NCI-H460 (cell line): ENCODE measurements at places on chromosomes 6 and 20.

GRCh38 chr20:48153523-48153922, 368.2 kb upstream of the SULF2 start:
- no peak for DNase-seq

GRCh38 chr6:87907521-87907920, 140.1 kb upstream of the SPACA1 start:
- no peak for DNase-seq

DNA sequence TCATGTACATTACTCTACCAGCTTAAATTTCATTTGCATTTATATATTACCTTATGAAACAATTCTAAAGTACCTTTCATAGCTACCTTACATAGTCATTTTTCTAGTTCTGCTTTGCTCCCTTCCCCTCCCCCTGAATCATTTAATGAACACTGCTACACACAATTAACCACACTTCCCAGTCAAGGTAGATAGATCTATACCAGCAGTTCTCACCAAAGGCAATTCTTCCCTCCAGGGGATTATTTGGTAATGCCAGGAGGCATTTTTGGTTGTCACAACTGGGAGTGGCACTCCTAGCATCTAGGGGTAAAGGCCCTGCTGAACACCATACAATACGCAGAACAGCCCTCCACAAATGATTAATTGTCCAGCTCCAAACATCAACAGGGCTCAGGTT, 143.9 kb upstream of the SHLD1 start:
- no peak for DNase-seq

GRCh38 chr6:49668083-49668511, 31.5 kb upstream of the RHAG start:
- no peak for DNase-seq

GRCh38 chr6:35757456-35758123, 18.8 kb upstream of the CLPSL2 start:
- peak; percentile 26 for DNase-seq

DNA sequence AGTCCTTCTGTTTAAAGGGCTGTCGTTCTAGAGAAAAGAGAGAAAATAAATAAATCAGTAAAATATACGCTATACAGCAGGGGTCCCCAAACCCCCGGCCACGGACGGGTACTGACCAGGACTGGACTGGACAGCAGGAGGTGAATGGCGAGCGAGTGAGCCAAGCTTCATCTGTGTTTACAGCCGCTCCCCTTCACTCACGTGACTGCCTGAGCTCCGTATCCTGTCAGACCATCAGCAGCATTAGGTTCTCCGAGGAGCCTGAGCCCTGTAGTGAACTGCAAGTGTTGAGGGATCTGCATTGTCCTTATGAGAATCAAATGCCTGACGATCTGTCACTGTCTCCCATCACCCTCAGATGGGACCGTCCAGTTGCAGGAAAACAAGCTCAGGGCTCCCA, 76.5 kb downstream of the ZNF217 start:
- DNase-seq, result peak; percentile 6

DNA sequence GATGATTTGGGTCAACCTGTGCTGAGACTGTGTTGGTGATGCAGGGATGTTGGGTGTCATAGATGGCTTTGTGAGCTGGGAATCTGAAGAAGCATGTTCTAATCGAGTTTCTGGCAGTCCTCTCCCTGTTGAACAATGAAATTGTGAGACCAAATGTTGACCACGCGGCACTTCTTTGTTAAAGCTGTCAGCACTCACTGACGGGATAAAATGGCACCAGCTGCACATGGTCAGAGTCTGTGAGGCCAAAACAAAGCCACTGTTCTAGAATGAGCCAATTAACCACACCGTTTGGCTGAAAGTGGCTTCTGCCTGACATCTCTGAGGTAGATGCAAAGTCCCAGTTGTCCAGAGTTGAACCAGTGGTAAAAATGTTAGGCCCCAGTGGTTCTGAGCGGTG, 562.2 kb downstream of the KIF16B start:
- no peak for DNase-seq

- DNase-seq, result no peak
These were observed 68.1 kb downstream of the LRRC1 start for GRCh38 chr6:53862662-53863462.

GRCh38 chr6:52347818-52348217, 14.1 kb upstream of the PAQR8 start:
- no peak for DNase-seq

DNA sequence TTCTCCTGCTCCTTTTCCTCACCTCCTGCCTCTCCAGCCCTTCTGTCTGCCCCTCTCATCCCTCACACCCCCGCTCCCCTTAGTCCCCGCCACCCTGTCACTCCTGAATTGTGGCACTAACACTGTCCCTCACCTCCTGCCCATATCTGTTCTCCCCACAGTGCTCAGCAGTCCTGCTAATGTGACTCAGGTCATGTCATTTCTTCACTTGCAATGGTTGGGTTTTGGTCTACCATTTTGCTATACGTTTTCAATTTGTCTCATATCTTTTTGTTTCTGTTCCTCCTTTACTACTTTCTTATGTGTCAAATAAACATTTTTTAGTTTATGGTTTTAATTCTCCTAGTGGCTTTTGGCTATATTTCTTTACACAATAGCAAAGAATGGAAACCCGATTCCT, 1.3 kb upstream of the HLA-B start:
- no peak for DNase-seq

- peak; percentile 96 for DNase-seq
These were observed at the start of gene SPEF1 for GRCh38 chr20:3781153-3781910. TSS of gene SPEF1 (minus strand) at chr20:3781448. CDS start at chr20:3781287, 161 bp downstream.

DNA sequence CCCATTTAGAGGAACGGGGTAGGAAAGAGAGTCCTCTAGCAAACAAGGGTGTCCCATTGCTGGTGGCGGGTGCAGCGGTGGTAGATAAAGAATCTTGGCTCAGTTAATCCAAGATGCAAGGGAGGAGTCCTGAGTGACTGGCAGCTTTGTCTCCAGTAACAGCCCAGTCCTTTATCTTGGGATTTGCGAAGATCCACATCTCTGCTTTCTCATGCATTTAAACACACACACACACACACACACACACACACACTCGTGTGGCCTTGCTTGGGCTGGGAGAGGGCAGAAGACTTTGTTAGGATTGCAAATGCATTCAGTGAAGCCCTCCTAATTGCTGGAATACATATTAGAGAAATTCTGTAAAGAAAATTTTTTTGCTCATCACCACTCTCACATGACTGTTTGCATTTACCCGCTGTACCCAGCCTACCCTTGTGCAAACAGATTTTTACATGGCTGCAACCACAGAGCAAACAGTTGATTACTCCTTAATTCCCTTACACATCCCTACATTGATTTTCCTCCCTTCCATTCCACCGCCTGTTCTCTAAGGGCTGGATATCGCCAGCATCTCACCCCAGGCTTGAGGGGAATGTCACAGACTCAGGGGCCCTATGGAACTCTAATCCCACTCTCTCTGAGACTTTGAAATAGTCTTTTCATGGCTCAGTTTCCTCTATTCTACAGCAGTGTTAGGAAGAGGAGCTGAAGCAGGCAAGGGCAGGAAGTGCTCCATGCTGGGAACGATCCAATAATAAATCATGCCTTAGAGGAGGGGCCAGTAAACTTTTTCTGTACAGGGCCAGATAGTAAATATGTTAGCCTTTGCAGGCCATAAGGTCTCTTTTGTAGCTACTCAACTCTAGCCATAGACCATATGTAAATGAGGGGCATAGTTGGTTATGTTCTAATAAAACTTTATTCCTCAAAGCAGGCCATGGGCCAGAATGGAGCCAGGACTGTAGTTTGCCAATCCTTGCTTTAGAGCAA, 3.5 kb downstream of the C6orf132 start:
- DNase-seq, result no peak

DNA sequence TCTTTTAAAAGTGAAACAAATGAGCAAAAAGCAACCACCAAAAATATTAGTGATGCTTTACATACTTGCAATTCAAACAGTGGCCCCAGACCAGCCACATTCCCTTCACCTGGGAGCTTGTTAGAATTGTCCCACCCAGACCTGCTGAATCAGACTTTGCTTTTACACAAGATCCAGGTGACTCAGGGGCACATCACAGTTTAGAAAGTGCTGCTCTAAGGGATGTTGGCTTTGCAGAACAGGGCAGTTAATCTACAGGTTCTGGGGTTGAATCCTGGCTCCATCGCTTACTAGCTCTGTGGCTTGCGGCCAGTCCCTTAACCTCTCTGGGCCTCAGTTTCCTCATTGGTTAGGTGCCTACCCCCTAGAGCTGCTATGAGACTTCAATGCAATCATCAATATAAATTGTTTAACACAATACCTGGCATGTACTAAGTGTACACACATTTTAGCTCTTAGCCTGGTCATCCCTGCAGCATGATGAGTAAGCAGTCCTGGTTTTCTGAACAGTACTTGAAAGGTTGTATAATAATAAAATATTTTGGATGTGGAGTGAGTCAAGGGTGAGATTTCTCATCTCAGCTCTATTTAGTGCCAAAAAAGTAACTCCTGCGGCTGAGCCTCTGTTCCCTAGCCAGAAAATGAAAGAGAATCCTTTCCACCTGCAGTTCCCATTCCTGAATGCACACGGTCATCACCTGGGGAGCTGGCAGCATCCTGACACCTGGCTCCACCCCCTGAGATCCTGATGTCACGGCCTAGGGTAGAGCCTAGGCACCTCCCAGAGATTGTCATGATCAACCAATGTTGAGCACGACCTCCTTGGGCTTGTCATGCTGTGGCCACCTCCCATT, 162.7 kb downstream of the ANKRD60 start:
- no peak for DNase-seq

DNA sequence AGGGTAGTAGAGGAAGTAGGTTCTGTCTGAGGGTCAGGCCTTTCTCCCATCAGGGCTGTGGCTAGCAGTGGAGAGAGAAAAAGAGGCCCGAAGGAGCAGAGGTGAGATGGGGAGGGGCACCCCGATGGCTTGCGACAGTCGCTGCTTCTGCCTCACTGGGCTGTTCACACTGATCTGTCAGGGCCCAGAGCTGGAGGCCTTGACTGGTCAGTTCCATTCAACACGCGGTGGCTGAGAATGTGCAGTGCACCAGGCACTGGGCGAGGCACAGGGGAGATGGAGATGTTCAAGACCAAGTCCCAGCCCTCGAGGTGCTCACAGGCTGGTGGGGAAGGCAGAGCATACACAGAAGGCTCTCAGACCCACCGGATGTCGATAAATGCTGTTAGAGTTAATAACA, 21.4 kb downstream of the SLC12A5 start:
- DNase-seq, result no peak

DNA sequence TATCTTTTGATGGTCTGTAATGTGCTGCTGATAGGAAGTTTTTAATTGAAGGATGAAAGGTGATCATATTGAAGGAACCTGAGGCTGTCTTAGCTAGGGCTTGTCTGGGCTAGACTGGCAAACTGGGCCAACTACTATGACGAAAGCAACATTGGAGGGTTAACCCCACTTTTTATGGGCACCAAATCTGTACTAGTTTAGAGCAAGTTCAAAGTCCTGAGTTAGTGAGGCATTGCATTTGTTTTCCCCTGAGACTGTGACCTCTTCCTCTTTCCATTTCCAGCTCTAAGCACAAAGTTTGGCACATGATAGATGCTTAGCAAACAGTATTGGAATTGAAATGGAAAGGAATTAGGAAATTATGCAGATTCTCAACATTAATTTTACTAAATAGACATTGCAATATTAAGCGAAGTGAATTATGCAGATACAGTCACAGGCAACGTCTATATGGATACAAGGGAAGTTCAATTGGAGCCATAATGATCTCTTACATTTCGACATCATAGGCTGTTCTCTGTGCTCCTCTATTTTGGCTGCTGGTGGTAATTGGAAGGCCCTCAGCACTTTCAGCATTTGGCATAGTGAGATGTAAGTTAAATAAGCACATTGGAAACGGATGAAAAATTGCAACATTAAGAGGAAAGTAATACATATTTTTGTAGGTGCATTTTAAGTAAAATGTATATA, 22.2 kb downstream of the CEP57L1 start:
- no peak for DNase-seq

DNA sequence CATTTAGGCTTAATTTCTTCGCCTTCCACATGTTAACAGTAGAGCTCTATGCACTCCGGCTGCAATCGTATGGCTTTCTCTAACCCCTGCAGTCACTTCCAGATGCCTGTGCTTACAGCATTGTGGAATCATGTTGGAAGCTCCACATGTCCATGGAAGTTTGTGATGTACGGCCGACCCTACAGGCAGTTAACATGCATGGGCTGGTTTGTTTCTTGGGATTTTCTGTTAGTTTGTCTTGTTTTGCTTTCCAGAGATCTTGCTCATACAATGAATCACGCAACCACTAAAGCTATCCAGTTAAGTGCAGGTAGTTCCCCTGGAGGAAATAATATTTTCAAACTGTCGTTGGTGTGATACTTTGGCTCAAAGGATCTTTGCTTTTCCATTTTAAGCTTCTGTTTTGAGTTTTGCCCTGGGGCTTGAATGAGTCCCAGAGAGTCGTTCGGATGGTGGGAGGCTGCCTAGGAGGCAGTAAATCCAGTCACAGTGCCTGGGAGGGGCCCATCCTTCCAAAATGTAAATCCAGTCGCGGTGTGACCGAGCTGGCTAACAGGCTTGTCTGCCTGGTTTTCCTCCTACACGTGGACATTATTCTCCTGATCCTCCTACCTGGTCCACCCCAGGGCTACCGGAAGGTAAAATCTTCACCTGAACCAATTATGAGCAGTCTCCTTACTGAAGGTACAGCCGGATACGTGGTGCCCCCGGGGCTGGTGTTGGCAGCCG, 225.9 kb downstream of the SMOC2 start:
- no peak for DNase-seq

DNA sequence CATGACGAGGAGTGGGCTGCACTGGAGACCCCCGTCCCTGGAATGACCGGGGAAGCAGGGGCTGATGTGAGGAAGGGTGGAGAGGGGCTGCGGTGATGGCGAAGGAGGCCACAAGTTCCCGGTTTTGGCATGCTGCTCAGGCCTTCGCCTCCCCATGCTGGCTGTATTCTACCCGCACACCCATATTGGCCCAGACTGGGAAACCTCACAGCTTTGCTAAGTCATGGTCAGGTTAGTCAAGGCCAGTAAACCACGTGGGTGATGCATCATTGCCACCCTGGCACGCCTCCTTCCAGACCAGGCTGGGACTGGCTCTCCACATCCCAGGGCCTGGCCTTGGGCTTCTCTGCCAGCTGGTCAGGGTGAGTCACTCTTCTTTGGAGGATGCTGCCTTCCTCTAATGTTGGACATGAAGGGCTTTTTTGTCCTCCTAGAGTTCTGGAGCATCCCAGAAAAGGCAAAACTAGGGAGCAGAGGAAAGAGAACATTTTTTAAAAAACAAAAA, 53.8 kb downstream of the PCNA start:
- peak; percentile 98 for DNase-seq
